ENCODE measurements at places on chromosomes 4 and X.
A peak's percentile ranks its signal among the peaks of the same experiment; 100 is the strongest.

DNA sequence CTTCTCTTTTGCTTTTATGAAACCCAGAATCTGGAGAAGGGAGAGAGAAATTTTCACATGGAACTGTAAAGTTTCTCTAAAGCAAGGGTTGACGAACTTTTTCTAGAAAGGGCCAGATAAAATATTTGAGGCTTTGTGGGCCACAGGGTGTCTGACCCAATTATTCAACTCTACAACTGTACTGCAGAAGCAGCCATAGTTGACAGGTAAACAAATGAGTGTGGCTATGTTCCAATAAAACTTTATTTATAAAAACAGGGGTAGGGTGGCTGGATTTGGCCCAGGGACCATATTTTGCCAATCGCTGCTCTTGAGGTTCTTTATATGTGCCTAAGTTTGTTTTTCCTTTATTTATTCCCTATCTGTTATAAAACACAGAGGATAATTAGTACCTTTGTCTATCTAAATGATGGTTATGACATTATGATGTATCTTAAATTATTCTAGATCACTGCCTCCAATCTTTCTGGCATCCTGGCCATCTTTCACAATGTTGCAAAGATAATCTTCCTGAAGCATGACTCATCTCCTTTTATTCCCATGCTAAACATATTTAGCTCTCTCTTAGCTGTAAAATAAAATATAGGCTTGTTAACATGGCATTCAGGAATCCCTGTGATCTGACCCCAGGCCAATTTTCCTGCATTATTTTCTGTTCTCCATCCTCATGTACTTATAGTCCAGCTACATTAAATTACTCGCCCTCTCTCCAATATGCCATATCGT, 106.8 kb upstream of the CBLL2 start:
- DNase-seq, result no peak

DNA sequence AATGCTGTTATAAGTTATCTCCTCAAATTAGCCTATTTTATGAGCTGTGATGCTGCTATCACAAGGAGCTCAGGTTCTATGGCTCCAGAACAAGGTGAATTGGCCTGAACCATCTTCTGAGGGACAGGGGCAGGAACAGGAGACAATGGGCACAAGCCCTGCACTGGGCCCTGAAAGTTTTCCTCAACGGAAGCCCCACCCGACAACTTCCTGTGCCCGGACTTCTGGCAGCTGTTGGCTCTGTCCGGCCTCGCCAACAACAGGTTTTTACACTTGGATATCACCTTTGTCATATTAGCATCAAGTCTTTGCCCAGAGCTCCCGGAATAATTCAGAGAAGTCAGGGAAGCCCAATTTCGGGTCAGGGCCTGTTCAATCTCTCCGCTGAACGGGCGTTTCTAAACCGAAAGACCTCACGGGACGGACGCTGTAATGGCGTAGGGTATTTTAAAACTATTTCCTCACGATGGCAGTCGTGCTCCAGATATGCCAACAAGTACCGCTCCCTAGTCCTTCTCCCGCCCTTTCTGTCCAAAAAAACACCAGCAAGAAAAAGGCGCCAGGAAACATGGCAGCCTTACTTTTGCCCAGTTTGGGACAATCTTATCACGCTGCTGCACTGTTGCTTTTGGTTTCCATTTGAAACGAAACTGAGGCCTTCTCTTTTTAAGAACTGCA, 201.0 kb upstream of the STK26 start:
- DNase-seq, result no peak

GRCh38 chrX:11588097-11588496, 77.6 kb downstream of the ARHGAP6 start:
- DNase-seq, result no peak

GRCh38 chrX:115892787-115893671, 277.5 kb upstream of the AGTR2 start:
- DNase-seq, result no peak

DNA sequence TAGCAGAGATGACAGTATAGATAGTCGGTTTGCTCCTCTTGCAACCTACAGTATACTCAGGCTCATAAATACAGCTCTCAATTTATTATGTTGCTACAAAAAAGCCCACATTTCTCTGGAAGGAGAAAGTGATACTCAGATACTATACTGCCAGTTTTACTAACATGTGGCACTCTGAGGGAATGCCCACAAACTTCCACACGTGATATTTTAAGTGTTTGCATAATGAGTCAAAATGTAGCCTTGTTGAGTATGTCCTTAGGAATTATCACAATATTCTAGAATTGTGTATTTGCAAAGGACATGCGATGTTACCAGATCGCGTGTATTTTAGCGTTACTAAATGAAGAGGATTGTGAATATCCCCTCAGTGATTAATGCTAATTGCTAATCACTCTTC, 929.1 kb downstream of the STIM2 start:
- no peak for DNase-seq

- DNase-seq, result no peak
Observed at GRCh38 chr4:11106759-11107158, 321.9 kb downstream of the HS3ST1 start.

DNA sequence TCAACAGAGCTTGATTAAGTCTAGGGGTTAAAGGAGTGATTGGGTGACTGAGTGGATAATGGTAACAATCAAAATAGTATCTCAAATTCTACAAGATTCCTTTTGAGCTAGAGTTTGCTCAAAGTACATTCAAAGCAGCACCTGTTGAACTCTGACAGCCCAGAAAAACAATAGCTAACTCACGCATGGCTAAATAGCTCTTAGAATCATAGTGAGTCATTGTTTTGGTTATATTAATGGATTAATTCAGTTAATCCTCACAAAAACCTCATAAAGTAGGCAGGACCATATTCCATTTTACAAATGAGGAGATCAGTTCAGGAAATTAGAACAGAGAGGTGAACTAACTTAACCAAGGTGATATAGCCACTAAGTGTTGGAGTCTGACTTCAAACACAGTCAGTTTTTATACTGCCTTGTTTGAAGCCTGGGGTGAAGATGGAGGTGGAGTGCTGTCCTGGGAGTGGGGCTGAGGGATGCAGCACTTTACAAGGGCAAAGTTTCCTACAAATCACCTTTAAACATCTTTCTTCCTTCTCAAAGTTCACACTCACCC, 35.9 kb upstream of the PPM1K start:
- peak; percentile 5 for DNase-seq

GRCh38 chrX:107562482-107562881, 65.8 kb upstream of the PRPS1 start:
- DNase-seq, result no peak

DNA sequence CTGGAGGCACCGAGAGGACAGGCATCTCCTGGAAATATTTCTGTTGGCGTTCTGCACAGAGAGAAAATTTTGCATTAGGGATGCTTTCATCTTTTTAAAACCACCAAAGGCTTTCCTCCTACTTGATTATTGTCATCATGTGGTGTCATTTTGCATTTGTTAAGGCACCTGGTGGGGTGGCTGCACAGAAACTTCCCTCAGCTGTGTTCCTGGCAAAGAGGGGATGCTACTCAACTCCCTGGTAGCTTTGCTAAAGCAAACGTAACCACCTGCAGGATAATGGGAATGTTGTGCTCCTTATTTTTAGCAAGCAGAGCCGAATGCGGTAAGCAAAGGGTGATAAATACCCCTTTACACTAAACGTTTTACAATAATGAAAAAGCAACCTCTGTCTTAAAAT, 229.8 kb downstream of the STIM2 start:
- DNase-seq, result no peak

DNA sequence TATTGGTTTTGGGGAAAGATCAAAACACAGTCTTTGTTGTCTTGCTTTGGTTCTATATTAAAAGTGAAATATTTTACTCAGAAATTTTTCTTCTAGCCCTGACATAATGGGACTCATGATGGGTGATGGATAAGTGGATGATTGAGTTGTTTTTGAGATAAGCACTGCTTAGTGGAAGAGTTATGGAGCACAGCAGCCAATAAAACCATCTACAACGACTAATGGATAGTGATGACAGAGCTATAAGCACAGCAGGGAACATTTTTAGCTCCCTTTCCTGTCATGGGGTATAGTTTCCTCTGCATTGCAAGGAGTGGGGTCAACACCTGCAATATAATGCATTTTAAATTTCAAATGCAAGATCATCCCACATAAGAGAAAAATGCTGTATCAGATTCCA, 812.4 kb downstream of the STPG2 start:
- no peak for DNase-seq

- DNase-seq, result no peak
Observed at GRCh38 chr4:52890521-52890791, 28.3 kb downstream of the RASL11B start.

DNA sequence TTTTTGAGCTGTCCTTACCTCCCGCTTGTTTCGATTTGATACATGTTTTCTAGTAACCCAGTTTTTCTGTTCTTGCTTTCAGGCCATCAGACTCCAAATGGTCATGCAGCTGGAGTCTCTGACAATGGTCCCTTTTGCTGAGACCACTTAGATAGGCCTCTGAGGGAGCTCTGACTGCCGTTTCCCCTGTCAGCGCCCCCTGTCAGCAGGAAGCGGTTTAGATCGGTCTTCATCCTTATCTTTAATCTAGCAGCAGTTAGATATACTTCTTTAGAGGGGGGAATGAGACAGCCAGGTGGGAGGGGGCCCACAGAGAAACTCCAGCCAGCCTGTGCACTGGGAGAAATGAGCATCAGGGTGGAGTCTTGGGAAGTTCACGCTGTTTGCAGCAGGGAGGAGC, 457.9 kb downstream of the GPAT3 start:
- peak; percentile 44 for DNase-seq

- DNase-seq, result no peak
Observed at GRCh38 chrX:69546417-69546816, 42.3 kb downstream of the NALF2 start.

DNA sequence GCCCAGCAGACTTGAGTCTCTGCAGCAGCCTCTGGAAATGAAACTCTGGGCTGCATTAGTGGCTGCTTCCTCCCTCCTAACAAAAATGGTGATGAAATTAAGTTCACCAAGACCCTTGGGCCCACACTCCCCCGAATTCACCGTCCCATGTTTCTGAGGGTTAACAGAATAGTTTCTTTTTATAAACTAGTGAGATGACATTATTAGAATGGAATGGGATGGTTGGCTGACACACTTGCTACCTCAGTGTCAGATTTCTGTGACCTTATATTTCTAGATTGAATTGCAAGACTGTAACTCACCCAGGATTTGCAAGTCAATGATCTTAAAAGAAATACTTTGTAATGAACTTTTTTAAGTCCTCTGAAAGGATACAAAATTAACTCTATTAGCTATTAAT, 127.1 kb downstream of the SHROOM3 start:
- no peak for DNase-seq

DNA sequence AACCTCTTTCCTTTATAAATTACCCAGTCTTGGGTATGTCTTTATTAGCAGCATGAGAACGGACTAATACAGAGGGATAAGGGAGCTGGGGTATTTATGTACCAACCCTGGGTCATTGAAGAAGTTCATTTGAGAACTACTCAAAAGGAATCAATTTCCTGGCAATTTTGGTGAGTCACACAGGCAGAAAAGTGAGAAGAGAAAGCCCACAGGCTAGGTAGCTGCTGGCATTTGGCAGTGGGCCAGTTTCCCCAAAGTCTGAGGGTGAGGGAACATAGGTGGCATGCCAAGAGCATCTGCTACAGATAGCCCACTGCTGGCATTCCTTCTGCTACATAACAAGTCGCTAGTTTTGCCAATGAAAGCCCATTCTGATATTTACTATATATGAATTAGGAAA, 411.2 kb downstream of the MID1IP1 start:
- no peak for DNase-seq

DNA sequence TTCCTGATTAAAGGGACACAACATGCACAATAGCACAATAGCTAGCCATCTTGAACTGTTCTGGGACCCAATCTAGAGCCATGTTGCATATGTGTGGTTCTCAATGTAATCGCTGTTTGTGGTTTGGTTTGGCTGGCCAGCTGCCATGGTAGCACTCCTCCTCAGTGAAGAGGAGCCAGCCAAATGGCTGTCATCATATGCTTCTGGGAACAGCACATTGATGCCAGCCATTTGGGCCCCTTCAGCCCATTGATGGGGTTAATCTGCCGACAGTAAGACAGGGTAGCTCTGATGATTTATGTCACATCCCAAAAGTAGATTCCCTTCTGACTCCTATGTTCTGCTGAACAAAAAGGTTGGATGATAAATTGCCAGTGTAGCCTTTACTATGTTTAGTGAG, 48.5 kb downstream of the AWAT2 start:
- no peak for DNase-seq

DNA sequence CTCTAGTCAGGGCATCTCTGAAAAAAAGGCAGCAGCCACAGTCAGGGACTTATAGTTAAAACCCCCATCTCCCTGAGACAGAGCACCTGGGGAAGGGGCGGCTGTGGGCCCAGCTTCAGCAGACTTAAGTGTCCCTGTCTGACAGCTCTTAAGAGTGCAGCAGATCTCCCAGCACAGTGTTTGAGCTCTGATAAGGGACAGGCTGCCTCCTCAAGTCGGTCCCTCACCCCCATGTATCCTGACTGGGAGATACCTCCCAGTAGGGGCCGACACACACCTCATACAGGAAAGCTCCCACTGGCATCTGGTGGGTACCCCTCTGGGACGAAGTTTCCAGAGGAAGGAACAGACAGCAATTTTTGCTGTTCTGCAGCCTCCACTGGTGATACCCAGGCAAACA, 129.0 kb downstream of the ANXA5 start:
- no peak for DNase-seq

DNA sequence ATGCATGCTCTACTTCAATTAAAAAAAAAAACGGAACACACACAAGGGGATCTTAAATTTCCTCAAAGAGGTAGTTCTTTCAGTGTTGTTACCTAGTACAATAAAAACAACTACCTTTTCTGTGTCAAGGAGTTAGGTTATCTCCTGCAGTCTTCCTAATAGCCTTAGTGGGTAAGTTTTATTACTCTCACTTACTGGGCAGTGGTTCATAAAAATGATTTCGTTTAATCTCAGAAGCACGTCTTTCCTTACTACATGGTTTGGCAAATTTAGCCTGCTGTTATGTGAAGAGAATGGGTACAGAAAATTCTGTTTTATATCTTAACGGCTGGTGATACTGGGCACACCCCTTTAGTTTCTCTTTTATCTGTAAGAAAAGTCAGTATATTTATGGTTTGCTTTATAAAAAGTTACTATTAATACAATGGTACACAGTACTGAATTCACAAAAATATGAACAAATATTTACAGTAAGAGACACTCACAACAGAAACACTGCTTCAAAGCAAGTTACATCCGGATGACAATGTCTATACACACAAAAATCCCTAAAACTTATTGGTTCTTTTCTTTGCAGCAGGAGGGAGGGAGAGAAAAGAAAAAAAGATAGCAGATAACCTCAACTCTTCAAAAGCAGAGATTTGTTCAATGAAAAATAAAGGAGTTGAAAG, 8.8 kb downstream of the ADH5 start:
- DNase-seq, result no peak

- no peak for DNase-seq
Observed at GRCh38 chrX:16278927-16279326, 111.6 kb downstream of the MAGEB17 start.

- DNase-seq, result peak; percentile 64
Observed at GRCh38 chr4:42865572-42866189, 26.8 kb upstream of the GRXCR1 start.

All from HAP-1 (cell line).